Frontal cortex (tissue), 4 donors: ENCODE measurements at places on chromosomes 12 and 14. TPM values are rescaled to one million over a fixed set of nuclear protein-coding genes. Genes with fewer than 3 reads are reported as not detected.

ALX1 gene
- total RNA-seq, result under 0.01 TPM

DNA sequence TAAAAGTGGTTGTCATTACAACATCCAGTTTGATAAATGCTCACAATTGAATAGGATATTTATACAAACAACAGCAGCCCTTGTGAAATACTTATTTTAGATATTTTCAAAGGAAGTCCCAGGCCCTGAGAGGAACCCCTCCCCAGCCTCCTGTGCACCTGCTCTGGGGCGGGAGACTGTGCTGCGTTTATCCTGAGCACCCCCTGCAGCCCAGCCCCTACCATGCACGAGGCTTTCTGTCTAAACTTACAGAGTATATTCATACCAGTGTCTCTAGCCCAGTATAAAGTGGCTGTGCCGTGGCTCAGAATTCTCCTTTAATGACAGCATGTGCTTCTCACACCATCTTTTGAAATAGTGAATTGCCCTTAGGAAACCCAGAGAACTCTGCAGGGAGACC, 1084.3 kb downstream of the TMEM121 start:
- DNase-seq, result no peak

DNA sequence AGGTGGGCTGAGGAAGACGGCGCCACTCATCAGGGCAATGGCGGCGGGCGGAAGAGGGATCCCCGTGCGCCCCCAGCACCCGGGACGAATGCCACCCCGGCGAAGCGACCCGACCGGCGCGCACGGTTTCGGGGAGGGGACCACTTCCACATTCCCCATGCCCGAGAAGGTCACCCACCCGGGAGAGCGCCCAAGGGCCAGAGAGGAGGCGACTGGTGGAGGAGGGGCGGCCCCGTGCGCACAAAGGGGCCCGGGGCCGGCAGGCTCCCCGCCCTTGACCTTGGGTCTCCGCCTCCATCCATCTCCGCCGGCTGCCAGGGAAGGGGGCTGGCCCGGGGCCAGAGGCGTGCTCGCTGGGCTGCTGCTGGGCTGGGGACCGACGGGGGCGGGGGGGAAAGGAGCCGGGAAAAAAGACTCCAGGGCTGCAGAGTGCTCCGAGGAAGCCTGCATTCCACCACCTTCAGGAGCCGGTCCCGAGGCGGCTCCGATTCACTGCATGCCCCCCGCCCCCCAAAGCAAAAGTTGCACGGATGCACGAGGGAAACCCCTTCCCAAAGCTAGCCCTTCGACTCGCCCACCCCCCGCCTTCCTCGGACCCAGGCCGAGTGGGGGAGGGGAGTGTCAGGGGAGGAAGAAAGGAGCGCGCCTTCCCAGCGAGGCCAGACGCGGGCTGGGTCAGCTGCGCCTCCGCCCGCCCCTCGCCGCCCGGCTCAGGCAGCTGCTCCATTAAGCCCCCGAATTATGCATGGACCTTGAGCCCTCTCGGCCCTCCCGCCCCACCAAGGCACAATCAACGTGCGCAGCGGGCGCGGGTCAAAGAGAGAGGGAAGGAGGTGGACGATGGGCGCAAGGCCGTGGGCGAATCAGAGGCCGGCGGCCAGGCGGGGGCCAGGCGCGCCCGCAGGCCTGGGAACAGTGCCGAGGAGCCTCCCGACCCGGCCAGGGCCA, 26.2 kb downstream of the BCL11B start:
- DNase-seq, result peak; percentile 57

TMEM132C gene
- 4.1 TPM for total RNA-seq

C14orf119 gene
- 22.0 TPM for total RNA-seq

SLC39A2 gene
- not detected for total RNA-seq

GLIPR1 gene
- total RNA-seq, result 2.9 TPM

DNA sequence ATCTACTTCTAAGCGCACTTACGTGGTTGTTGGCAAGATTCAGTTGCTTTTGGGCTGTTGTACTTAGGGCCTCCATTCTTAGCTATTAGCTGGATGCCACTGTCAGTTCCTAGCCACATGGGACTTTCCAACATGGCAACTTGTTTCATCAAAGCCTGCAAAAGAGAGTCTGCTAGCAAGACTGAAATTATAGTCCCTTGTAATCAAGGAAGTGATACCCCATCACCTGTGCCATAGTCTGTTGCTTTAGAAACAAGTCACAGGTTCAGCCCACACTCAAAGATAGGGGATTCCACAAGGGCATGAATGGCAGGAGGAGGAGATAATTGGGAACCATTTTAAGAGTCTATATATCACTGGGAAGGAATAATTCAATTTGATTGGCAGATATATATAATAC, 27.1 kb upstream of the SLC17A8 start:
- DNase-seq, result no peak

BCL7A gene
- 88.0 TPM for total RNA-seq

- no peak for DNase-seq
Observed at GRCh38 chr14:104746071-104746545, 6.8 kb upstream of the SIVA1 start.

DNA sequence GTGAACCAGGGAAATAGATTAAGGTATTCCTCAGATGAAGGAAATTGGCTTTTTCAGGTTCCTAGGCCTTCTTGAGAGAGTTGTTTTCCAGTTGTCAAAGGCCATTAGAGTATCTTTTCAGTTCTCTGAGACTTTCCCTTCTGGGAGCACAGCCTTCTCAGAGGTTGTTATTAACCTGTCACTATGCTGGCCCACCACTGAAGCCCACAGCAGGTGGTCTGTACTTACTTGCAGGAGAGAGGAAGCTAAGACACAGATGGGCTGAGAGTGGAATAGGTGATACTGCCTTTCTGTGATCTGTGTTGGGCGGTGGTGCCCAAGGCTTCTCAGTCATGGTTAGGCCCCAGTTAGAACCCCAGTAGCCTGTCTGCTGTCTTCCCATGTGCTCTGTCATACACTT, 22.8 kb upstream of the GALNT16 start:
- no peak for DNase-seq

RBP5 gene
- not detected for total RNA-seq

RITA1 gene
- total RNA-seq, result 10.2 TPM

DNA sequence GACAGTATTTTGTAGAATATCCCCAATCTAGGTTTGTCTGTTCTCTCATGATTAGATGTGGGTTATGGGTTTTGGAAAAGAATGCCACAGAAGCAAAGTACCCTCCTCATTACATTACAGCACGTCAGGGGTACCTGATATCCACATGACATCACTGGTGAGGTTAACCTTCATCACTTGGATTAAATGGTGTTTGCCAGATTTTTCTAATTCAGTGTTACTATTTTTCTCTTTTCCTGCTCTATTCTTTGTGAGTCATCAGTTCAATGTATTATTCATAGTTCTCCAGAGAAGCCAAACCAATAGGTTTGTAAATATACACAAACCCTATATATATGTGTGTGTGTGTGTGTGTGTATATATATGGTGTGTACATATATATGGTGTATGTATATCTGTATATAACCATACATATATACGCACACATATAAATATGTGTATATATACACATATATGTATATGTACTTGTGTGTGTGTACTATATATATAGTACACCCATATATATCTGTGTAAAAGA, 131.4 kb downstream of the LMNTD1 start:
- no peak for DNase-seq

SCNN1A gene
- total RNA-seq, result not detected

RIMKLB gene
- 164 TPM for total RNA-seq

TGFB3 gene
- total RNA-seq, result 19.2 TPM

FAM161B gene
- 20.8 TPM for total RNA-seq

- no peak for DNase-seq
Observed at GRCh38 chr12:124636138-124636978, 68.9 kb upstream of the NCOR2 start.

GRCh38 chr12:128083132-128083729, 183.7 kb upstream of the TMEM132C start:
- DNase-seq, result no peak

DNA sequence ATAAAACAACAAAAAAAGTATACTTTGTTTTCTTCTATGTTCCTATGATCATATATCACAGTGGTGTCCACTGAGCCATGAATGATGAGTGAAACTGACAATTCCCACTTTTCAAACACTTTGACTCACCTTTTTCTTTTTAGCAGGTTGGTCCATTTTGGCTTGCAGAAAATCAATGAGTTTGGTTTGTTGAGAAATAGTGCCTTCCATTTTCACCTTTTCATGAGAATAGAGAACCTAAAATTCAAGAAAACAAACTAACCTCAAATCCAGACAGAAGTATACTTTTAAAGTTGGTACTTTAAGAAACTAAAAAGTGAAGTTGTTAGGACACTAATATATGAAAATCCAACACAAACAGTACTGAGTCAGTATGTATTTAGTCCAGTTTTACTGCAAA, 52.4 kb downstream of the PRKAB1 start:
- no peak for DNase-seq

FAM90A1 gene
- 0.41 TPM for total RNA-seq

DNA sequence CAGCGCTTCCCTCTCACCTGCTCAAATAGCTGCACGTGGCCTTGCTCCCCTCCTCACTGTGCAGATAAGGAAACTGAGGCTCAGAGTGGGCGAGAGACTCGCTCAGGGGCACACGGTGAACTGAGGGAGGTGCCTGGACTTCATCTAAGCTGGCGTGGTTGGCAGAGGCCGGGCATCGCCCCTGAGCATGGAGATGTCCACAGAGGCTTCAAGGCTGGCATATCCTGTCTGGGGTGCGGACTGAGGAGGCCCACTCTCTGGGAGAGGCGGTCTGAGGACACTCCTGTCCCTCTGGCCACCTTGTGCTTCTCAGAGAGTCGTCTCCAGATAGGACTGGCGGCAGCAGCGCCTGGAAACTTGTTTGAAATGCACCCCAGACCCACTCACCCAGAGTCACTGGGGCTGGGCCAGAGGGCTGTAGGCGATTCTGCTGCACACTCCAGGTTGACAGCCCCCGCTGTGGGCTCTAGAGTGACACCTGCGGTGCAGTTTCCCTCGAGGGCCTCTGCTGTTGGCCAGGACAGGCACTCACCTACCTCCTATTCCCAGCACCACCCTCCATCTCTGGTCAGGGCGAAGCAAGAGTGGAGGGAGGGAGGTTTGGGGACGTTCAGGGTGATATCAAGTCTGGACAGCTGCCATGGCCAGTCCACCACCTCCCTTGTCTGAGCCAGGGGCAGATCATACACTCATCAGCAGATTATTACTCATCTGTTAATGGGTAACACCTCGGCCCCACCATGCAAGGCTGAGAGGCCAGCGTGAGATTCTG, 11.2 kb upstream of the LBHD2 start:
- no peak for DNase-seq

GRCh38 chr12:117010693-117011451, 88.3 kb downstream of the TESC start:
- DNase-seq, result no peak

ARHGDIB gene
- total RNA-seq, result 11.8 TPM

HOXC4 gene
- total RNA-seq, result not detected

PPP1R1A gene
- total RNA-seq, result 10.6 TPM

- no peak for DNase-seq
Observed at GRCh38 chr12:30457621-30458289, 237.9 kb downstream of the IPO8 start.

RIPK3 gene
- under 0.01 TPM for total RNA-seq

PTHLH gene
- total RNA-seq, result not detected

DNA sequence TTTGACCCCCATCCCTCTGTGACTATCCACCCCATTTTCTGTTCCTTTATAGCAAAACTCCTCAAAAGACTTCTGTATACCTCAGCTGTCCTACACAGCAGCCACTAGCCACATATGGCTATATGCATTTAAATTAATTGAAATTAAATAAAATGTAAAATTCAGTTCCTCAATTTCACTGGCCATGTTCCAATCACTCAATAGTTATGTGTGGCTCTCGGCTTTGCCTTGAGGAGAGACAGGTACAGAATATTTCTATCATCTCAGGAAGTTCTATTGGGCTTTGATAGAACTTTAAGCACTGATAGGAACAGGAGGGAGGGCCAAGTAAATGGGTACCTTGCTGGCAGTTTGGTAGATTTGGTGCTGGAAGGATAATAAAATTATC, 280.3 kb upstream of the AMIGO2 start:
- DNase-seq, result no peak

DNA sequence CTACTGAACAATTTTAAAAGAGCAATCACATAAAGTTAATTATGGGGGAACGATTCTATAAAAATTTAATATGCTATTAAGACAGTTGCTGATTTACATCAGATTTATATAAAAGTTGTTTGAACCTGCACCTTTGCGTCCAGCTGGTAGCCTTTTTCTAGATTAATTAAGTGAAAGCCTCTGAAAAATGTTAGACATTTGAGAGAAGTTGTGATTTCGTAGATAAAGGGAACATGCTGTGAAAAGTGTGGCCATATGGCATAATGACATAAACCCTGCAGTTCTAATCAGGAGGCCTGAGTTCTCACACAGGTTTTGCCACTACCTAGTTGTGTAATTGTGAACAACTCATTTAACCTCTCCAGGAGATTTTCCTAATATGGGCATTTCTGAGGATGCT, 187.2 kb downstream of the TMTC2 start:
- no peak for DNase-seq

DNA sequence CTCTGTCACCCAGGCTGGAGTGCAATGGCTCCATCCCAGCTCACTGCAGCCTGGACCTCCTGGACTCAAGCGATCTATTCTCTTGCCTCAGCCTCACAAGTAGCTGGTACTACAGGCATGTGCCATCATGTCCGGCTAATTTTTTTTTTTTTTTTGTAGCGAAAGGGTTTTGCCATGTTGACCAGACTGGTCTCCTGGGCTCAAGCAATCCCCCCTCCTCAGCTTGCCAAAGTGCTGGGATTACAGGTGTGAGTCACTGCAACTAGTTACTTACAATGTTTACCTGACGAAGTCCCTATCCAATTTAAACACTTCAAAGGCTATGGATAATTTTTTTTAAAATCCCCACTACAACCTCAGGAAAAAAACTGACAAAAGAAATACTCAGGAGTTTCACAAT, 1.8 kb downstream of the KRR1 start:
- no peak for DNase-seq

SCARB1 gene
- 8.6 TPM for total RNA-seq

GRCh38 chr12:51822956-51823355, 25.6 kb downstream of the FIGNL2 start:
- DNase-seq, result no peak

TMEM263 gene
- 36.3 TPM for total RNA-seq

GRCh38 chr12:131121705-131122405, 168.1 kb downstream of the ADGRD1 start:
- DNase-seq, result no peak

- no peak for DNase-seq
Observed at GRCh38 chr12:106274575-106275121, 26.8 kb upstream of the CKAP4 start.
